ENCODE measurements at places on chromosomes 2 and 18.

DNA sequence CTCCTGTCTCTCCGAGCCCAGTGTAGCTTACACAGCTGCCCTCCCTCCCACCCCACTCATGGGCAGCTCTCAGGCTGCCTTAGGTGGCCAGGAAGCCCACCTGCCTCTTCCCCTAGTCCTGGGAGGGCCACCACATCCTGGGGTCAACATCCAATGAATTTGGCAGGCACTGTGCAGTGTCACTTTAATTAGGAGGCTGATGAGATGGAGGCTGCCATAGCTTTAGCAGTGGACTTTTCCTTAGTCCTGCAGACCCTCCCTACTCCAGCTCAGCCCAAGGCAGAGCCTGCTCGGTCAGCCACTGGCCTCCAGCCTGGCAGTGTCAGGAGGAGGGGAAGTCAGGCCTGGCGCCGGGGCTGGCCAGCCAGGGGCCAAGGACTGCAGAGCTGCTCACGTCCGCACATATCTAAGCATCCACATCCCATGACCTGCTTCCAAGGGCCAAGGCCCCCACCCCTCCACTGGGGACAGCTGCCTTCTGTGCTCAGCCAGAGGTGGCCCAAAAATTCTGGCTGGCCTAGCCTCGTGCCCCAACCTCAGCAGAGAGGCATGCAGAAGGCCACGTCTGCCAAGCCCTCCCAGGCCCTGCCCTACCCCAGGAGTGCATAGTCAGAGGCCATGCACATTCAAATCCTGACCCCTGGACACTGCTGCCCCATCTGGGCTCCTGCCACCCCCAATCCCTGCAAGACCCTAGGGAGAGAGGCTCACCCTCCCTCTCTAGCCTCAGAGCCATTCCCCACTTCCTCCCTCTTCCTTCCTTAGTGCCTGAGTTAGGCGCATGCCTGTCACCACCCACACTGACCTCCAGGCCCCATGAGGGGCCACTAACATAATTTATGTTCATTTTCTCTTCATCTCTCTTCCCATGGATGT, 33.1 kb downstream of the ADRA2B start:
- no peak for DNase-seq

GRCh38 chr2:85547089-85547858, 8.3 kb downstream of the MAT2A start:
- no peak for DNase-seq

DNA sequence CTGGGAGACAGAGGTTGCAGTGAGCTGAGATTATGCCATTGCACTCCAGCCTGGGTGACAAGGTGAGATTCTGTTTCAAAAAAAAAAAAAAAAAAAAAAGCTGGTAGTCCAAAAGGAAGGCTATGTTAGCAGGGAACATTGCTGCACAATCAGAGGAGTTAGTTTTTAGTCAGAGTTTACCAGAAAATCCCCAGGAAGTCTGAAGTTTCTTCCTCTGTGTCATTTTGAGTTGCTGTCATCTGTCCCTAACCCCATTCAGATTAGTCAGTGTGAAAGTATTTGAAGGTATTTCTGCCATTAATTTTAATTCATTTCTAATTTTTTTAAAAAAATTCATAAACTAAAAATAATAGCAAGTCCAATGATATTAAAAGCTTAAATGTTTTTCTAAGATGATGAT, 33.5 kb upstream of the CERS6 start:
- no peak for DNase-seq

GRCh38 chr18:2657788-2658458, 2.4 kb downstream of the SMCHD1 start:
- no peak for DNase-seq

- DNase-seq: no peak
Measured at GRCh38 chr2:25414781-25415180, 73.1 kb upstream of the DNMT3A start.

- no peak for DNase-seq
Measured at GRCh38 chr2:120204022-120204405, 19.2 kb downstream of the TMEM185B start.

DNA sequence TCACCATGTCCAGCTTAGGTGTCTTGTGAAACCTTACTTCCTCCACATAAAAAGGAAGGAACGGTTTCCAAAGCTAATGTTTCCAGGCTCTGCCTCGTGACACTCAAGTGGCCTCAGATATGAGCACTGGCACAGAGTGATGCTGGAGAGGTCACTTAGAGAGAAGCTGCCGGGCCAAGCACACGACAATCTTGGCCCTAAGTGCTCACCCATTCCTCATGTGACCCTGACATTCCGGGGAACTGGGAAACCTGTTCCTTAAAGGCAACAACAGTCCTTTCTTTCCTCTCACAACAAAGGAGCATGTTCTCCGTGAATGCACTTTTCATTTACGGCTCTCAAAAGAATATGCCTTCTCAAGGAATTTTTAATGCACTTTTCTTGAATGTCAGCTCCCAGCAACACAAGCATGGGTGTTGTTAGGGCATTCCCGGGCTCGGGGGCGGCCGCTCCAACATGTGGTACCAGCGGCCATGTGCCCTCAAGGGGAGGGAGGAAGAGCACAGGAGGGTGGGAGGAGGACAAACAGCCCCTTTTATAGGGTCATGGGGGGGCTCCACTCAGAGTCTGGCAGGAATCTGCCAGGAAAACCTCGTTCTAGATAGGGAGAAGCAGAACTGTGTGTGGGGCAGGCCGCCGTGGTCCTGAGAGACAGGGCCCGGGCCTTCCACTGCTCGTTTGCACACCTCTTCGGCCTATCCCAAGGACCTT, 118.6 kb downstream of the MBP start:
- DNase-seq: no peak

GRCh38 chr2:12442476-12442847, 274.3 kb upstream of the TRIB2 start:
- no peak for DNase-seq
